ENCODE measurements at places on chromosomes 2 and 18.

DNA sequence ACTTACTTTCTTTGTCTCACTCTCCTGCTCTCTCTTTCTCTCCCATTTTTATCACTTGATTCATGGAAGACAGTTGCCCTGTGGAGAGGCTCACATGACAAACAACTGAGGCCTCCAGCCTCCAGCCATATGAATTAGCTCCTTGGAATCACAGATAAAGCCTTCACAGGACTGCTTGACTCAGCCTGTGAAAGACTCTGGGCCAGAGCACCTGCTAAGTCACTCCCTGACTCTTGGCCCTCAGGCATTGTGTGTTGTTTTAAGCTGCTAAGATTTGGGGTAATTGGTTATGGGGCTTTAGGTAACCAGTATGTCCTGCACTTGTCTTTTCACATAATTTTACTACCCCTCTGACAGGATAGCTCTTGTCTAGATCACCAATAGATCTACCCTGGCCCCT lies 334.9 kb downstream of the SOX11 start:
- no peak for DNase-seq

- DNase-seq, result no peak
These were observed 211.9 kb downstream of the BABAM2 start for GRCh38 chr2:28102455-28102874.

DNA sequence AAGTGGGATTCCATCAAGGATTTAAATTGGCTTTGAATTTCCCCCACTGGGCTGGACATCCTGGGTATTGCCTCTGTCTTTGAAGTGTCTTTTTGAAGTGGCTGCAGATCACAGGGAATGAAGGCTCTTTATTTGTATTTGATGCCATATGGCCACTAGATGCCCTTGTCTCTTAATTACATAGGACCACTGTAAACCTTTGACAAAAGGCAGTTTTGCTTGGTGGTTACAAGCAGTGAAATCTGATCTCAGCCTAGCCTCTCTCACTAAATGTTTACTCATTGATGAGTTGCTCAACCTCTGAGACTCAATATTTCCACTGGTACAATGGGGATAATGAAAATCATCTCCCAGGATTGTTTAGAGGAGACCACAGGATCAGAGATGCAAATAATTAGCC lies 102.2 kb downstream of the INSIG2 start:
- no peak for DNase-seq

GRCh38 chr2:17171446-17172049 lies 346.7 kb downstream of the RAD51AP2 start:
- DNase-seq, result no peak

- DNase-seq, result no peak
These were observed 35.1 kb downstream of the THAP4 start for GRCh38 chr2:241601841-241602240.

DNA sequence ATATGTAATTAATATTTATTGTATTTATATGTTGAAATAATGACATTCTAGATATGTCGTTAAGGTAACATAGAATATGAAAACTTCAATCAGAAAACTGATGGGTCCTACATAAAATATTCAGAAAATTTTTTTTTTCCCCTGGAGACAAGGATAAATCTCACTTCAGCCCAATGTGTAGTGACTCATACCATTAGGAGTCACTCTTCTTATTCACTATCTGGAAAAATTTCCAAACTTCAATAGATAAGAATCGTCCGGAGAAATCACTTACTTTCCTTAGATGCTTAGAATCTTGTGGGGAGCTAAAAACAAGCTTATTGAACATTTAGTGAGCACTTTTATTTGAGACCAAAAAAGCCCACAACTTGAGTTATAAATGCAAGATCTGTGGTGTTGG lies 4.6 kb downstream of the SERPINB13 start:
- DNase-seq, result no peak

DNA sequence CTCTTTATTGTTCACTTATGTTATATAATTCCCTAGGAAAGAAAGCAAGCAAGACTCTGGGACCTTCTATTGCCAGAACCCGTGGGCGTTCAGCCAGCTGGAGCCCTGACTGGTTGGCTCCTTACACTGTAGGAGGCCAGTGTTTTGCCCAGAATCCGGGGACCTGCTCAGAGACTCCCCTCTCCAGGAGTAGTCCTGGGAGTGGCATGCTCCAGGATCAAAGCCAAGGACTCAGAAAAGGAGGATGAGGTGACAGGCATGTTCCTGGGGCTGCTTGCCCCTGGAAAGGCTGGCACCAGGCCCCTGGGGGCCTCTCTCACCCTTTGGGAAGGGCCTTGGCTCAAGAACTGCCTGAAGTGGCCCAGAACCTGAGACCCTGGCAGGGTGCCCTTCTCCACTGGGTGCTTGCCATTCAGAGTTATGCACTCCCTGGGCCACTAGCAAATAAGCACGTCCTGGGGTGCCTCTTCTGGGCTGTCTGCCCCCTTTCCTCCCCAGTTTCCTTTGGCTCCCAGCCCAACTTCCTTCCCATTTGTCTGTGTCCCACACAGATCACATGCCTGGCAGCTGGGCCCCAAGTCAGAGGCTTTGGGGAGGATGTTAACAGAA lies 19.6 kb upstream of the KIF3C start:
- no peak for DNase-seq

GRCh38 chr18:46623541-46623940 lies 33.5 kb downstream of the LOXHD1 start:
- DNase-seq, result no peak

DNA sequence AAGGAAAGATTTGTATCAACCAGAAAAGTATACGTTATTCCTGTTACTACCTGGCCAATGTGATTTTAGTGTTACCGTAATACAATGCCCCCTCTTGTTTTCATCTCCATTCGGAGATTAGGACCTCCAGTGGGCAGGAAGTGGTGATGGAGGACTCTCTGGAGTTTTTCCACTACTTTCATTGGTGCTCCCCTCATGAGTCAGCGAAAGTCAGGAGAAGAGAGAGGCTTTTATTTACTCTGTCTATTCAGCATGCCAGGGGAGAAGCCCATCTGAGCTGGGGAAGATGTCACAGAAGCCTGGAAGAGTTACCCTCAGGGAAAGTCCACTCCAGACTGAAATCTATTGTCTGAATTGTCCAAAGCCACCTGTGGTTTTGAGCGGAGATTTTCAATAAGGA lies 88.2 kb upstream of the THUMPD2 start:
- no peak for DNase-seq

DNA sequence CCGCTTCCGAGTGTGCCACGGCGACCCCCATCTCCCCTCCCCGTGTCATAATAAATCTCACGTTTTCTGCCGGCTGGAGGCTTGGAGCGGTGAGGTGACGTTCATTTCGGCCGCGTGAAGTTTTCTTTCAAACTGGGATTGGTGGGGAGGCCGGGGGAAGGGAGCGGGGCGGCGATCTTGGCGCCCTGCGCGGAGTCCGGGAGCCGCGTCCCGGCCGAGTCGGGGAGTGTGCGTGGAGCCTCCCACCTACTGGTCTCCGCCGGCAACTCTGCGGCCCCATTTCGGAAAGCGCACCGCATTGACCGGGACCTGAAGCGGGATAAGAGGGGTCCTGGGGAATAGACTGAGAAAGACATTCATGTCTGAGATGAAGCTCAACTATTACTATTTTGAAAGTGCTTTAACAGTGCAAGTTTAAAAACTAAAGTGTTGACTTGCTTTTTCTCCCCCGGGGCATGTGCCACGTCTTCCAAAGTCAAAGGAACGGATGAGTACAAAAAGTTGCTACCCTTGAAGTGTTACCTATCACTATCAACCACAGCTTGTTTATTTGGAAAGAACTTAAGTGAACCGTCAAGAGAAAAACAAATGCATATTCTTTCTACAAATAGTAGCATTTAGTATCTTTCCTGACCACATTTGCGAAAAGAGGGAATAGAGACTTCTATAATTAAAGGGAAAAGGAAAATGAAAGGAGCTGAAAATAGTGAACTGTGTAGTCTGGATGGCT lies 818 bp upstream of the IKZF2 start:
- no peak for DNase-seq

GRCh38 chr2:140643761-140644187 lies 1487.0 kb downstream of the LRP1B start:
- DNase-seq, result no peak

- no peak for DNase-seq
These were observed 36.2 kb downstream of the KDM3A start for GRCh38 chr2:86477349-86477748.

GRCh38 chr2:224126440-224126839 lies 87.4 kb upstream of the SERPINE2 start:
- DNase-seq, result no peak

- DNase-seq, result no peak
These were observed 160.4 kb upstream of the PID1 start for GRCh38 chr2:229431327-229431954.

GRCh38 chr18:58502628-58503027 lies 126.3 kb downstream of the ALPK2 start:
- DNase-seq, result no peak

DNA sequence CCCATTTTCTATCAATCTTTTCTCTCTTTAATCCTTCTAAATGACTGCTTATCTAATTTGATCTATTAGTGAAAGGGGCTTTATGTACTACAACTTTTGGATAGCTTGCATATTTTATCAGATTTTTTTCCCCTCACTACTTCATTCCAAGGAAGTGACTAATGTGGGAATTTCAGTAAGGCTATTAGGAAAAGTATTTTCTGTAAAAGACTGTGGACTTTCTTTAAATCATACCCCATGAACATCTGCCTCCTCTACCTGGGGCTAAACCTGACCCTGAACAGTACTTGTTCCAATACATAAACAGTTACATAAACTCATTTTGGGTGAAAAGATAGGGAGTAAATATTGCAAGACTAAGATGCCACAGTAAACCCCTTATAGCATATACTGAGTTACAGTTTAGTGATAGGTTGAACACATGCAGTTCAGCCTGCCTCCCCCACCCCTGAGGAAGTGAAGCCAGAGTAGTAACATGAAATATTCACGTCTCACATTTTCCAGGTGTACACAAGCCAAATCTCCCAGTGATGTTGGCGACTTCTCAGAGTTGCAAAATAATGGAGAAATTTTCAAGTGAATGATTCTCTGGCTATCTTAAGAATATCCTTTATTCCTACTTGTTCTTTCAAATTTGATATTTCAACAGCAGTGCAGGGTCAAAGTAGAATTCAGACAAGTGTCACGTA lies 590.9 kb upstream of the ZEB2 start:
- no peak for DNase-seq

Measured in stimulated activated CD8-positive, alpha-beta memory T cell treated with anti-CD3 and anti-CD28 coated beads, Interleukin-7, amount 100 ng/mL, for 24 hours (primary cell).